CD8-positive, alpha-beta T cell (primary cell): ENCODE measurements at places on chromosomes 3 and 15.
A peak's percentile ranks its signal among the peaks of the same experiment; 100 is the strongest.

GRCh38 chr3:117499189-117499870 is 789.8 kb downstream of the TUSC7 start:
- DNase-seq = no peak

DNA sequence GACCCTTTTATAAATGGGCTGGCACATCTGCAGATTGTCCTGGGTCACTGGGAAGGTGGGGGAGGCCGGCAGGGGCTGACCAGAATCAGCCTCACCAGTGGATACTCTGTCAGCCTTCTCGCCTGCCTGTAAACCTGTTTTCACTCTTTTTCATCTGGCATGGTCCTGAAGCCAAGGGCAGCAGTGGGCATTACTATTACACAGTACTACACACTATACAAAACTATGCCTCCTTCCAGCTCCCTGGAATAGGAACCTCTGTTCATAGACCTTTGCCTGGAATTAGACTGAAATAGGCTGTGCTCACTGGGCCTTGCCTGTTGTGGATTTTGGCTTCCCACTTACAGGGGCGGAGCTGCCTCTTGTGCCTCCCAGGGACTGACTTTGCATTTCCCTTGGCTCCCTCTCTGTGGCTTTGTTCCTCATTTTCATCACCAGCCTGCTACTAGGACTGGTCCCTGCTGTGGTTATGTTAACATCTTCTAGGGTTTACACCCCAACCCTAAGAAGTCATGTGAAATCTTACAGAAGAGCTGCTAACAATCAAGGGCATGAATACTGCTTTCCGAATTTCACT is 120.7 kb downstream of the FNDC3B start:
- DNase-seq = no peak

DNA sequence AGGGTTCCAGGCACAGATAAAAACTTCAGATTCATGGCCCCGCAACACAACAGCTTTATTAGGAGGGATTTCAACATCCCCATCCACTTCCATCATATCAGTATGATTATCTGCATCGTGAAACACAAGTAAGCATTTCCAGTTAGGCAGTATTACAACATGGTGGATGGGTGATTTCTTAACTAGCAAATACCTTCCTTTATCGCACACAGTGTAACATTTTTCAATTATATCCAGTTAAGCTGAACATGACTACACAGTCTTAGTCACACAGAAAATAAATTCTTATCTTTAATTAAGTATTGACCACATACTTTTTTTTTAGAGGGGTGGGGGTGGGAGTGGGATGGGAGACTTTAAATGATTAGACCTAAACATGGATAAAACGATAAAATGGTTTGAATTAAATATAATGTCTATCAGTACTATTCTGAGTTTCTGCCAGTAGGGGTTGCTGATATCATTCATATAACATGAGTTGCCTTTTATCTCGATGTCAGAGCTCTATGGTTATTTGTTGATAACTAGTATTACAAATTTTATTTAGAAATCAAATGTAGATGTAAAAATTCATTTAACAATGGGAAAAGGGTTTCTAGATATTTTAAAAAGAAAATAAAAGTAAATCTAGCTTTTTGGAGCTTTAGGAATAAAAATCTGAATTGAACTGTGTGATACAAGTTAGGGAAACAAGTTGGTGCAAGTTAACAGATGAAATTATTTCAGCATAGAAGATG is 146.6 kb downstream of the TBL1XR1 start:
- no peak for DNase-seq

DNA sequence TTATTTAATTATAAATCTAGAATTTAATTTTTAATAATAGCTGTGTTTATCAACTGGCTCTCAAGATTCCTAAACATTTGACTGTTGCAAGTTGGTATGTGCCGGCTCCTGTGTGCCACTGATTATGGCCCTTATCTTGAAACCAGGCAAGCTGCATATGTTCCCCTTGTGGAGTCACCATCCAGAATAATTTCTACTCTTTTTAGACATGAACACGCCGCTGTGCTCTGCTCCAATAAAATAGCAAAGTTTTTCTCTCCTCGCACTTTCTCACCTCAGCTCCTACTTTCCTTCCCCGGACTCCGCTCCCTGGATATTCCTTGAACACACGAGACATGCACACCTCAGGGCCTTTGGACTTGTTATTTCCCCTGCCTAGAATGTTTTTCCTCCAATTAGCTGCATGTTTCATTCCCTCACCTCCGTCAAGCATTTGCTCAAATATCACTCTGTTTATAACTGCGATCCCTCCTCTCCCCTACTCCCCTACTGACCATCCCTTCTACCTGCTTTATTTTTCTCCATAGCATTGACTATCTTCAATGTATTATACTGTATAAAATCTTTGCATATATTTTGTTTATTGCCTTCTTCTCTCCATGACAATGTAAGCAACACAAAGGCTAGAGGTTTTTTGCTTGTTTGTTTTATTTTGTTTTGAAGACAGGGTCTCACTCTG is 26.1 kb upstream of the ERICH6 start:
- no peak for DNase-seq

- no peak for DNase-seq
Observed at GRCh38 chr3:13002398-13003124, 70.7 kb downstream of the IQSEC1 start.

DNA sequence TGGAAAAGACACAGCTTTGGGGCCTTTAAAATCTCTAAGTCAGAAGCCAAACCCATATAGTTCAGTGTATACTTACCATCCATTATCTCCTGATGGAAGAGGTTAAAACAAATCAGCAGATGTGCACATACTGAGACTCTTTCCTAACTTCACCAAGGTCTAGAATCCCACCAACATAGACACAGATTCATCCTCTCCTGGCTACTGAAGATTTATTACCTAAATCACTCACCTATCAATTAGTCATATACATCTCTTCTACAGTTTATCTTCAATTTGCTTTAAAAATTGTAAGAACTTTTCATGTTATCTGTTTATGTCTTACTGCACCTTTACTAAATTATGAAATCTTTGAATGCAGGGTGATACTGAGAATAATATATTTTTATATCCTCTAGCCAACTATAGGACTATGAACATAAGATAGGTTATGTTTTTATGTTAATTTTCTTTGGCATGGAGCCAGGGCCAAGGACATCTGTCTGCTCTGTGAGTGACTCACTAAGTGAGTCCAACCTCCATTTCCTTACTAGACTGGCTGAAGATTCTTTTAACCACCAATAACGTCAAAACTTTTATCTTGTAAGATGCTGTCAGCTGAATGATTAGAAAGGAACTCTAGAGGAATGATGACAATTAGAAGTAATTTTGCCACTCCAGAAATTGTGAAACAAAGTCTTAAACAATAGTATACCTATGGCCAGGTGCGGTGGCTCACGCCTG is 397.6 kb downstream of the FOXP1 start:
- DNase-seq = peak; percentile 3

- no peak for DNase-seq
Observed at GRCh38 chr15:64222573-64223366, 59.9 kb upstream of the PPIB start.

- no peak for DNase-seq
Observed at GRCh38 chr3:47890828-47891612, 88.1 kb downstream of the DHX30 start.
